ENCODE measurements at places on chromosomes 4 and X.

DNA sequence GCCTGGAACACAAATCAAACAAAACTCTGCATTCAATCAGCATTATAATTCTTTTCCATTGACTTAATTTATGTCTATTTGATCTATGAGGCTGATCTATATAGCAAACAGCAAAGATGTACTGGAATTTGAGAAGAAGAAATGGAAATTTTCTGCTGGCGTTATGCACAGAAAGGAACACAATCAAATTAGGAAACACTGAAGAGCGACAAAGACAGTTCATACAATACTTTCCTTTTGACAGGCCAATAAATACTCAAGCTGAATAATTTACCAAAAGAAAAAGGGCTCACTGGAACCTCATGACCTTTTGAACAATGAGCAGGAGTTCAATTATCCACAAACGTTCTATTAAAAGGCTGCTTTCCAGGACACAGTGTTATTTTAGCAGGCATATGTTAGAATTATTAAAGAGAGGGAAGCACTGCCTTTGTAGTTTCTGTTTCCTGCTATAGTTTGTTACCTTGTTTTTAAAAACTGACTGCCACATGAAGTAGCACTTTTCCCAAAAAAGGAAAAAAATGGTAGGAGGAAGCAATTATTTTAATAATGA is 8.1 kb downstream of the PDHA2 start:
- DNase-seq, result no peak

DNA sequence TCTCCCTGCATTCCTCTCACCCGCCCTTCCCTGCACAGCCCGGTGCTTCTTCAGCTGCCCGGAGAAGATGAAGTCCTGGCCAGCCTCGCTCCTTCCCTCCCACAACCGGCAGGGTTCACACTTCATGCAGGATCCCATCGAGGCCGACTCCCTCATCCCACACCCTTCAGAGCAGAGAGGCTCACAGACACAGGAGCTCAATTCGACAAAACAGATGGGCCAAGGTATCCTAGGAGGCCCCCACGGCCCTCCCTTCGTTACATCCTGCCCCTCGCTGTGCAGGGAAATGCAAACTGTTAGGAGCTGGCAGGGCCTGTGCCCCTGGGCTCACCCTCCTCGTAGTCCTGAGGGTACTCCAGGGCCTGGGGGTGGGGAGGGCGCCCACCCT is 238.1 kb downstream of the DHRSX start:
- DNase-seq, result no peak

GRCh38 chr4:175450446-175450845 is 361.6 kb downstream of the GPM6A start:
- DNase-seq, result no peak

GRCh38 chrX:25287521-25287920 is 271.8 kb upstream of the ARX start:
- DNase-seq, result no peak

- peak; percentile 31 for DNase-seq
Observed at GRCh38 chrX:49960061-49960460, 37.7 kb downstream of the CLCN5 start.

DNA sequence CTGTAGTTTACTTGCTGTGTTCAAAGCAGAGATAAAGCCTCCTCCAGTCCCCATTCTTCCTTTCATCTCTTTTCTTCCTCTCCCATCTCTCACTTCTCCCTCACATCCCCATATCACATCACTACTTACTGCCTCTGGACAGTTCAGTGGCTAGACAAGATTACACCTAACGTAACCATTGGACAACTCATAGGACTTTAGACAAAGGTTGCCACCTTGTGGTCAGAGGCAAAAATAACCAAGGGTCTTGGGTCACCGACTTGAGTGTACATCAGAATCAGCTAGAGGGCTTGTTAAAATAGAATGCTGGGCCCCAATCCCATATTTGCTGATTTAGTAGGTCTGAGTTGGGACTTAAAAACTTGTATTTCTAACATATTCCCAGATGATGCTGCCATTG is 109.3 kb upstream of the DGKK start:
- peak; percentile 85 for DNase-seq
